ENCODE measurements at places on chromosomes 1 and 21.

GRCh38 chr1:95393434-95393833 is 159.4 kb downstream of the RWDD3 start:
- DNase-seq = no peak

DNA sequence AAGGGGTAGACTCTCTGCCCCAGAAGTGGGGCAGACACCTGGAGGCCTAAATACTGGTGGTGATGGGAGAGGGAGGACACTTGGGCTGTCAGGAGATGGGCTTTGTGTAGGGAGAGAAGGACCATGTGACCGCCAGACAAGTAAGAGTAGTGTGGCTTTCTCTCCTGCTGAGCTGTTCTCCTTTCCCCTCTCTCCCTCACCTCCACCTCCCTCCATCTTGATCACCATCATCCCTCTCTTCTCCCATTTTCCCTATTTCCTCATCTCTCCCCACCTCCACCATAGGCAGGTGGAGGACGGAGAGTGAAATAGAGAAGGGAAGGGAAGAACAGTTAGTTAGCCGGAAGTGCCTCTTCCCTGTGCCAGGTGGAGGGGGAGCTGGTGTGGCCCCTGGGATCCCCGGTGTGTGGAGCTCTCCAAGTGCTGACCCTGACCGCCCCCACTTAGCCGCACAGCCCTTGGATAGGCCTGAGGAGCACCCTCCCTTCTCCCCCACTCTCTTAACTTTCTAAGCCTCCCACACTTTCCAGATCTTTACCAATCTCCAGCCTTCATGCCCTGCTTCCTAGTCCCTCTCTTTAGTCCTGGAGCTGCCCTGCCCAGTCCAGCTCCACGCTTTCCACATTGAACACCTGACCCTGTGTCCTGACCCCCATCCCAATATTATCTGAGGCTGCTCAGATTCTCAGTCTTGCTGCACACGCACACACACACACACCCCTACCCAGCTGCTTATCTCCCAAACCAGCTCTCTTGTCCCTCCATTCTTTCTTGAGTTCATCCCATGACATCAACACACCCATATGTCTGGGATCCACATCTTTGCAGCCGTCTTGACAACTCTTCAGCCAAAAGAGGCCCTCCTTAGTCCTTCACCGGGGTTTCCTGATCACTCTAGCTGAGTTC is 1.5 kb downstream of the CELF3 start:
- DNase-seq = no peak

- no peak for DNase-seq
Measured at GRCh38 chr1:7455796-7456721, 315.0 kb upstream of the VAMP3 start.

DNA sequence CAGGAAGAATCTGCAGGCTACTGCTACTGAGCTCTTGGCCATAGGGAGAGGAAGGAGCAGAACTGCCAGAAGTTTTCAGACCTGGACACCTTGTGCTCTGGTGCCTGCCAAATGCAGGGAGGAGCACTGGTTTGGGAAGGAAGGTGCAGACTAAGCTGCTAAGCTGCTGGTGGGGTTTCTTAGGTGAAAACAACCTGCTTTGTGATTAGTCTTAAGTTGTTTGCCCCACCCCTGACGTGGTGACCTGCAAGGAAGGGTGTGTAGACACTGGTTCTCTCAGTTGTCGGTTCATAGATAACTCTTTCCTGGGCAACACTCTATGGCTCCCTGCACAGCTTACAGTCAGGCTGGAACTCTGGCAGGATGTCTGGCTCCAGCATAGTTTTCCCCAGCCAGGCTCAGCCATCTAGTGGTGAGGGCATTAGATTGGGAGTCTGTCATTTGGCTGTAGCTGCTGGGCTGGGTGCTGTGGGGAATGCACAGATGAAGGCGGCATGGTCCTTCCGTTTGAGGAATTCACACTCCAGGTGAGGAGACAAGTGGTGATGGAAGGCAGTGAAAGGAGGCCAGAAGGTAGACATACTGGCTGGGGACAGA is 10.3 kb upstream of the S100A10 start:
- DNase-seq = no peak

- DNase-seq = no peak
Measured at GRCh38 chr1:18304151-18304869, 176.4 kb upstream of the KLHDC7A start.

DNA sequence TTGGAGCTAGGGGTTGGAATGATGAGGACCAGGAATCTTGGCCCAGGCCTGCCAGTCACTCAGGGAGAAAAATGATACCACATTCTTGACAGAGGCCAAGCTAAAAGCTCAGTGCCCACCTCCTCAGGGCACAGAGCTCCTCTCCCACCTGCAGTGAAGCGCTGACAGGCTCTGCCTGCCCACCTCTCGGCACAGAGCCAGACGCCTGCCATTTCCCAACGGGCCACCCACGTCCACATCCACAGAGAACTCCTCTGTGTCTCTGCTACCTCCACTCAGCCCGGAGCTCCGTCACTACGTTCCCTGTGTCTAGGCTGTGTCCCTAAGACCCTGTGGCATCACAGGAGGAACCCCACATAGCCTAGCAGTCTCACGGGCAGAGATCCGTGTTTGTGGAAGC is 60.8 kb downstream of the MRPL37 start:
- no peak for DNase-seq

- DNase-seq = no peak
Measured at GRCh38 chr1:111448482-111448917, 556 bp downstream of the WDR77 start.

- DNase-seq = no peak
Measured at GRCh38 chr1:97906567-97907241, 14.1 kb downstream of the DPYD start.

DNA sequence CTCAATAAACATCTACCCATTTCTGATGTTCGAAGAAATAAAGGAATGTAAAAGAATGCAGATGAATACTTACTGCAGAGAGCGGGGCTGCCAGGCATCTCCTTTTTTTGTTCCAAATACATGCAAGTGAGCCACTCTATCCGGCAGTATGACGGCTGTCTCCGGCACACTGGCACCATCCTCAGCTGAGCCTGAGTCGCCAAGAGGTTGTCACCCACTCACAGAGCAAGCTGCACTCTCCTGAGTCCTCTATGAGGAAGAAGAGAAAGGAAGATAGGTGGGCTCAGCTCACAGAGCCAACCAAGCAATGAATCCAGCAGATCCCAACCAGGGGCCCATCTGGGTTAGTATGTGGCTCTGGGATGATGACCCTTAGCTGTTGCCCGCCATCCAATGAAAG is 65.3 kb downstream of the CD46 start:
- no peak for DNase-seq

- no peak for DNase-seq
Measured at GRCh38 chr1:67711855-67712212, 26.8 kb downstream of the GADD45A start.

- no peak for DNase-seq
Measured at GRCh38 chr1:234295068-234295467, 78.2 kb upstream of the COA6 start.

DNA sequence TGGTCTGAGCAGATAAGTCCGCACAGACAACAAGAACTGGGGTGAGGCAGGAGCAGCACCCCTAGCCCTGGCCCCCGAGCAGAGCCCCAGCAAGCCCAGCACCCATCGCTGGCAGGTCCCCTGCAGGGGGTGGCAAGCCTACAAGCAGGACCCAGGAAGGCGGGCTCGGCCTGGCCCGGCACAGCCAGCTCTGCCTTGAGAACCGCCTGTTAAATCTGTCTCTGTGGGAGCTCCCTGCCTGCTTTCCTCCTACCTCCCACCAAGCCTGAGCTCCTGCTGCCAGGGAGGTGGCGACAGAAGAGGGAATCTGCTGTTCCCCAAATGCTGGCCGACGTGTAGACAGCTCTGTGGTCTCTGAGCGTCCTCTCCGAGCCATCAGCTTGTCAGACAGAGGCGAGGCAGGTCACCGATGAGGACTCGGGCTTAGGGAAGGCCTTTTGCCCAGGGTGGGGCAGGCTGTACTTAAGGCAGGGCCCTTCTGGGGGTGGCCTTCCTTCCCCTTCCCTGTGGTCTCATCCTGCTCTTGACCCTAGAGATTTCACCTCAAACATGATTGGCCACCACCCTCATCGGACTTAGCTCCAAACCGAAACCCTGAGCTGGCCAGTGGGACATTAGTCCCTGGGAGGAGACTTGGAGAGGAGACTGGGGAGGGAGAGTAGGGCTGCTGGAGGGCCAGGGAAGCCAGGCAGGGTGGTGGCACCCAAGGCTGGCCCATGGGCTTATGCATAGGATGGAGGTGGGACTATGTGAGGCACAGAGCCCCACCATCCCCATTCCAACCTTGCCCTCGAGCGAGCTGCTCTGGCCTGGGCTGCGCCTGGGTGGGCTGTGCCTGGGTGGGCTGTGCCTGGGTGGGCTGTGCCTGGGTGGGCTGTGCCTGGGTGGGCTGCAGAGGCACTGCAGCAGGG is 7.7 kb downstream of the SELENON start:
- no peak for DNase-seq

DNA sequence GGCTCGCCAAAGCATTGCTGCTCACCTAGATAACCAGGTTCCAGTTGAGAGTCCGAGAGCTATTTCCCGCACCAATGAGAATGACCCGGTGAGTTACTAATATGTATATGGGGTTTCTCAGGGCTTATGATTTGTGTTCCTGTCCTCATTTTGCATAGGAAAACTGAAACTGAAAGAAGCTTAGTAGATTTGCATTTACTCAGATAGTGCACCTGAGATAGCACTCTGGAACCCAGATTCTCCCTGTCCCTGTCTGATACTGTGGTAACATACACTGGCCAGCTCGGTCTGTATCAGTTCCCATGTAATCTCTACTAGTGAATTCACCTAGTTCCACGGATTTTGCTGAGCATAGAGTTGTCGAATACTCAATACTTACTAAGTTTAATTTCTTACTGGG is 28.1 kb downstream of the DAP3 start:
- no peak for DNase-seq

DNA sequence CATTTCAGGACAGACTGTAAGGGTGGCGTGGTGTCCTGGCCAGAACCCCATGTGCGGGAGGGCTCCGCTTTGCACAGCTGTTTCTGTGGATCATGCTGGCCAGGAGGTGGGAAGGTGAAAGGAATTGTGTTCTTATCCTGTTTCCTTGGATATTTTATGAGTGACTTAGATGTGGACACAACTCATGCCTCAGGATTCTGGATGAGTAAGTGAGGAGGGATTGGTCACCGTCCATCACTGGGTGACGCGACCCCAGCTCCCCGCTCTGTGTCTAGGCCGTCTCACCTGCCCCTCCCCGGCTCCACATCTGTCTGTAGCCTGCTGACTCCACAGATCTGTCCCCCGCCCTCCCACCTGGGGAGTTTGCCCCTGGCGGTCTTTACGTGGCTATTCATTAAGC is 48.8 kb downstream of the PIK3CD start:
- no peak for DNase-seq

GRCh38 chr1:210288116-210288515 is 40.6 kb upstream of the HHAT start:
- no peak for DNase-seq

DNA sequence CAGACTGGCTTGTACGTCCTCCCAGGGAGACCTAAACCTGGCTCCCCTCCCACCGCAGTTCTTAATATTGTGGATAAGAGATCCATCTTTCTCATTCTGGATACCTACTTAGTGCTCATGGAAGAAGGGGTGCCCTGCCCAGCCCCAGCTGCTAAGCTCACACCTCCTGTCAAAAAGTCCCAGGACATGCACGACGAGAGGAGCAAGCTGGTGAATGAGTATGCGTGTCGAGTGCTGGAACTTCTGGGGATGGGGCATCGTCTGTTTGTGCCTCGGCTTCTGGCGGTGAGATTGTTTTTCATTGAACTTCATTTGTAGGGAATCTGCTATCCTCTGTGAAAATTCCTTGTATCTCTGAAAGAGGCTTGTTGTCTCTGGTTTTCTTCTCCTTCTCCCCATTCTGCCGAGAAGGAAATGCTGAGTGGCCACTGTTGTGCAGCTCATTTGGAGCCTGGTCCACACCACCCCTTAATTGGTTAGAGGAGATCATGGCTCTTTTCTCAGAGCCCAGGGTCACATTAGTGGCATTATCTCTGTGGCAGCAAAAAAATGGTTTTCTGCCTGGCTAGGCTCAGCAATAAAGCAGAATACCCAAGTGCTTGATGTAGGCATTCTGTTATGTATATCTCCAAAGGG is 199.4 kb upstream of the CACYBP start:
- DNase-seq = no peak

DNA sequence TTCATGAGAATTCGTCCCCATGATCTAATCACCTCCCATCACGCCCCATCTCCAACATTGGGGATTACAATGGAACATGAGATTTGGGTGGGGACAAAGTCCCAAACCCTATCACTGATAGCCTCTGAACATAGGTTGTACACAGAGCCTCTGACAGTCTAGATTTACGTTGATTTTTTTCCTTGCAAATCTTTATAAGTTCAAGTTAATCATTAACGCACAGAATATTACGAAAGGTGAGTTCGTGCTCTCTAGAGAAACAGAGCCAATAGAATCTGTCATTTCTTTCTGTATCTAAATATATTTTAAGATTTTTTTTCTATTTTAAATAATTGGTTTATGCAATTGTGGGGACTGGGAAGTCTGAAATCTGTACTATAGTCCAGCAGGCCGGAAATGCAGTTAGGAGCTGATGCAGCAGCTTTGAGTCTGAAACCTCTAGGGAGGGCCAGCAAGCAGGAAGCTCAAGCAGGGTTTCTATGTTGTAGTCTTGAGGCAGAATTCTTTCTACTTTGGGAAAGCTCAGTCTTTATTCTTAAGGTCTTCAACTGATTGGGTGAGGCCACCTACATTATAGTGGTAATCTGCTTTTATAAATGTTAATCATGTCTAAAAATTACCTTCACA is 61.0 kb downstream of the SELENOF start:
- no peak for DNase-seq

- no peak for DNase-seq
Measured at GRCh38 chr1:73366734-73367413, 831.1 kb downstream of the LRRIQ3 start.

DNA sequence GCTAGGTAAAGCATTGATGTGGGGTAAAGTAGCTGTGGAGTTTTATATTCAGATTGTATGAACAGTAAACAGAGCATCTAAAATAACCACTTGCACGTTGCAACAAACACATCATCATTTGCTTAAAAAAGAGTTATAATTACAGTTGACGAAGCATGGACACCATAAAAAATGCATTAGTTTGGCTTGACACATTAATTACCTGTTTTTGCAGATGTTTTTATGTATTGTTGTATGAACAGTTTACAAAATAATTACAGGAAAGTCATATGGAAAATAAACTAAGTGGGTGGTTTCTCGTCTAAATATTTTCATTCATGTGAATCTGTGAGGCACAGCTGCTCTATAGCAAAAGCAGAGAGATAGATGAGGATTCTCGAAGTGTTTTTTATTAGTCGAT is 108.3 kb downstream of the RPS6KC1 start:
- DNase-seq = no peak

GRCh38 chr1:232468249-232468648 is 161.7 kb downstream of the SIPA1L2 start:
- no peak for DNase-seq

Data from activated CD4-positive, CD25-positive, alpha-beta regulatory T cell treated with anti-CD3 and anti-CD28 coated beads, Interleukin-2, amount 50 U/mL, for 72 hours (primary cell).